ENCODE measurements at places on chromosomes 3 and 15. TPM values are rescaled to one million over a fixed set of nuclear protein-coding genes. Genes with fewer than 3 reads are reported as not detected.

RYK gene
- 127 TPM for polyA plus RNA-seq

SLCO2A1 gene
- 54.3 TPM for polyA plus RNA-seq

PPCDC gene
- 19.0 TPM for polyA plus RNA-seq

SNX22 gene
- polyA plus RNA-seq, result 3.0 TPM

SMCO1 gene
- polyA plus RNA-seq, result 0.07 TPM

TMEM108 gene
- 29.7 TPM for polyA plus RNA-seq

C2CD4B gene
- polyA plus RNA-seq, result 2.3 TPM

- no peak for DNase-seq
Measured at GRCh38 chr3:147422601-147423536, 13.7 kb downstream of the ZIC1 start.

DNA sequence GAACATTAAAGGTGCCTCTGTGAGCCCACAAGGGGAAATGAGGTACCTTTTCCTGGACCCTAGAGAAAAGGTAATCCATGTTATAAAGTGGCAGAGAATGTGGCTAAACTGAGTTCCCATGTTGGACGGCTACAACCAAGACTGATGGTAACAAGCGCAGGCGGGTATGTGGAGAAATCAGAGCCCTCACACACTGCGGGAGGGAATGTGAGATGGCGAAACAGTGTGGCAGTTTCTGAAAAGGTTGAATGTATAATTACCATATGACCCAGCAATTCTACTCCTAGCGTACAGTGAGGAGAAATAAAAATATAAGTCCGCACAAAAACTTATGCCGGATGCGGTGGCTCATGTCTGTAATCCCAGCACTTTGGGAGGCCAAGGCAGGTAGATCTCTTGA lies 24.1 kb upstream of the SHISA5 start:
- DNase-seq, result no peak

GRCh38 chr3:12643010-12643380 lies 20.9 kb downstream of the RAF1 start:
- DNase-seq, result no peak

DNA sequence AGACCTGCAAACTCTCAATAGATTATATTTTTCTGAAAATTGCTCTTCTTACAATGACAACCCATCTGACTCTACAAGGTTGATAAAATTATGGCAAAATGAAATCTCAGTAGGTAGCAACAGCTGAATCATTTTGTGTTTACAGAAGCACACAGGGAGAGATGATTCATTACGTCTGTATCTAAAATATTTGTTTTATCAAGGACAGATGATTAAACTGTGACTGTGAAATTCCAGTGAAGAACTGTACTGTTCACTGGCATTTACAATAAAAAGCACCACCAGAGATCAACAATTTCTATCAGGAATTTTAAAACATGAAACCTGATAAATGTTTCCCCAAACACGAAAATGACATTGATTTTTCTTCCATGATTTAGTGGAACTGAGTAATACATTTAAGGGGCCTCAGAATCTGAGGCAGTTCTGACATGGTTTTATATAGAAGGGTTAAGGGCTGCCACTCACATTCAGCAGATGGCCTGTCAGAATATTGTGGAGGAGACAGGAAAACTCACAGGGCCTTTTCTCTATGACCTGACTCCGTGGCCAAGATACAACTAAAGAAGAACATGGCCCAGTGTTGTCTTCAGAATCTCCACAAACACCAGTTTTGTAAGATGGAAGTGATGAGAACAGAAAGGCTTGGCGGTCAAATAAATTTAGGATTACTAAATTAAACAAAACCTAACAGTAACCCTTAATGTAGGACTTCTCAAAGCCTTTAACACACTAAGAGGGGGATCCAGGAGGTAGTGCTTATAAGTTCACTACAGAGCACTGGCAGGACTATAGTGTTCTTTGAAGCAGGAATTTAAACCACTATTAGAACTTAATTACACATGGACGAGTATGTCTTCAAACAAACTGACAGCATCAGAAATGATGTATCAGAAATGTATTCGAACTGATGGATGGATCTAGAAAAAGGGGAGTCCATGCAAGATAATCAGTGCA lies 25.9 kb downstream of the RAD18 start:
- DNase-seq, result no peak

- no peak for DNase-seq
Measured at GRCh38 chr3:130971208-130971607, 55.4 kb downstream of the ASTE1 start.

All from left lung (tissue), 14 donors.